CD4-positive, alpha-beta T cell treated with Interleukin-10 for 1 hour (primary cell): ENCODE measurements at places on chromosomes 3 and 15.

DNA sequence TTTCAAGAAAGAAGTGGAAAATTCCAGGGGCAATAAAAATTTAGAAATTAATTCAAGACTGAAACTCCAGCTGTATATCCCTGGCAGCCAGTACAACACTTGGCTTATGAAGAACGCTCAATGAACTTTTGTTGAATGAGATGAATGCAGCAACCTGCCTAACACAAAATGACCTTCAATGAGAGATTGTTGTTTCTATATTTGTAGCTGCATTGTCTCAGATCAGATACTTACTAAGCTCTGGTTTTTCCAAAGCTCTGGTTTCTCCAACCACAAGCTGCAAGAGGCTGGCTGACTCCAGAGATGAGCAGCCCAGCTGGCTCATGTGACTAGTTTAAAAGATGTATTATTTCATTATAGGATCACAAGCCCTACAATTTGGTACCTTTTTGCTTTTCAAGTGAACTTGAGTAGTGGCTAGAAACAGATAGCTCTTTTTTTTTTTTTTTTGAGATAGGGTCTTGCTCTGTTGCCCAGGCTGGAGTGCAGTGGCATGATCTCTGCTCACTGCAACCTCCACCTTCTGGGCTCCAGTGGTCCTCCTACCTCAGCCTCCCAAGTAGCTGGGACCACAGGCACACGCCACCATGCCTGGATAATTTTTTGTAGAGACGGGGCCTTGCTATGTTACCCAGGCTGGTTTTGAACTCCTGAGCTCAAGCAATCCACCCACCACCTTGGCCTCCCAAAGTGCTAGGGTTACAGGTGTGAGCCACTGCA, 57.4 kb downstream of the UMPS start:
- DNase-seq, result no peak

DNA sequence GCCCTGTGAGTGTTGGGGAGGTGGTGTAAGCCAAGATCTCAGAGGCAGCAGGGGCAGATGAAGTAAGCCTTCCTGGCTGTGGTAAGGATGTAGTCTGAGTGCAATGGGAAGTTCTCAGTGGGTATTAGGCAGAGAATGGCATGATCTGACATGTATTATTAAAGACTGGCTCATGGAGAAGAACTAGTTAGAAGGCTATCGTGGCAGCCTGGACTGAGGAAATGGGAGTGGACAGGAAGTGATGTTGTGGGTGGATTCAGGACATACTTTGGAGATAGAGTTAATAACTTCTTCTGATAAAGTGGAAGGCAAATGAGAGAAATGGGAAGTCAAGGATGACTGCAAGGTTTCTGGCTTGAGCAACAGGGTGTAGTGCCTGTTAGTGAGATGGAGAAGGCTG, 250.9 kb upstream of the CFAP20DC start:
- DNase-seq, result no peak

DNA sequence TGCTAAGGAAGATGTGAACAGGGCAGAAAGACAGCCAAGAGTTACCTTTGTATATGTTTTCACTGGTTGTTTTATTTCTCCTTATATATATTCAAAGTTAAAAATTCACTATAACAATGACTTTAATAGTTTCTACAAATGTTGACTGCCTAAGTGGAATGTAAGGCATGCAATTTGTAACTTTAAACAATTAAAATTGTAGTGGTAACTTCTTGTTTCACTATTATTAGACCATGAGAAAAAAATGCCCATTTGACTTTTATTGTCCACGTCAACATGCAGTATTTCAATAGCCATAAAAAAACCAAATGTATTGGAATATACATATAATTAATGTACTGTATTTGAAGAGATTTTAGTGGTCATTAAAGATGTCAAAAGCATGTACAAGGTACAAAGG, 340.7 kb upstream of the CBLB start:
- DNase-seq, result no peak

DNA sequence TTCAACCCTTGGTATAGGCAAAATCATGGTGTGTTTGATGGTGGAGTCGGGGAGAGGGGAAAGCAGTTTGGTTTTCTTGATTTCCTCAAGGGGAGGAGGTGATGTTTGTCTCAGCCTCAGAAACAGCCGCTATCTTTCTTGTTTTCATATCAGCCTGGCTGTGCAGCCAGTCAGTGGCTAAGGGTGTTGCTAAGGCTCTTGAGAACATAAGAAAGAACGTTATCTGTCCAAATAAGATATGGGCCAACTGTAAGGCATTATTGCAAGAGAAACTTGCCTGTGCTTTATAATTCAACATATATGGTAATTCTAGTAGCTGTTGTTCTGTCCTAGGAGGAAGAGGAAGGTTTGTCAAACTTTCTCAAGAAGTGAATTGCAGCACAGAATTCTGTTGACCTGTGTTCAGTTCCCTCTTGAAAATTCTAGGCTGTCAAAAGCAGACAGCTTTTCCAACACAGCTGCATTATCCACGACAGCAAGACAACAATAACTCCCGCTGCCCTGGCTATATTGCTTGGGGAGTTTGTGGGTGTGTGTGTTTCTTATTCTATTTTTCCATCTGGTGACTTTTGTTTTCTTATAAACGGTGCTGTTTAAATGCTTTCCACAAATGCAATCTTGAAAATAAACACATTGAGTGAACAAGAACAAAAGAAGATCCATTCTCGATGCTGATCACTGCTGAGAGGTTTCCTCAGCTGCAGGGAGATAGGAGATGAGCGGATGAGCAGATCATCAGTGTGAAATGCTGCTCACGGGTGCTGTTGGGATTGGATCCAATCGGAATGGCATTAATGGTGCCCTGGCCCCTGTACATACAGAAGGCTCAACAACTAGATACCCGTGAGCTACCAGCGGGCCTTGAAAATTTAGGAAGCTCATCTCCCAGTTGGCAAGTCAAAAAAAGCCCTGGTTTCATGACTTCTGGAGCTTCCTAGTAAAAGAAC, 90.8 kb upstream of the TNFAIP8L3 start:
- no peak for DNase-seq

- no peak for DNase-seq
Observed at GRCh38 chr3:71152039-71152891, 431.3 kb downstream of the FOXP1 start.

DNA sequence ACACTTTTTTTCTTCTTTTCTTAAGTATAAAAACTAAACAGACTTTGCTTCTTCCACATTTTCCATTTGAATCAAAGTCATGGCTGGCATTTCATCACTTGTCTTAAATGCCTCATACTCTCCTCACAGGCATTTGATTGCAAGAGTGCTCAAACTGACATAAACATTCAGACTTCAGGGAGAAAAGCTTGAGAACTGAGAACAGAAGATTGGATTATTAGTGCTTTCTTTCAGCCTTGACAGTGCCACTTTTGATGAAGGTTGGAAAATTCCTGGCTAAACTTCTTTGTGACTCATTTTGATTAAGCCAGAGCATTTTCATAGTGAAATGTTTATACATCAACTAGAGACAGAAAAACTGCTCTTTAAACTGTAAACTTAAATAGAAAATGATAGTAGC, 544.4 kb downstream of the DIPK2A start:
- no peak for DNase-seq

DNA sequence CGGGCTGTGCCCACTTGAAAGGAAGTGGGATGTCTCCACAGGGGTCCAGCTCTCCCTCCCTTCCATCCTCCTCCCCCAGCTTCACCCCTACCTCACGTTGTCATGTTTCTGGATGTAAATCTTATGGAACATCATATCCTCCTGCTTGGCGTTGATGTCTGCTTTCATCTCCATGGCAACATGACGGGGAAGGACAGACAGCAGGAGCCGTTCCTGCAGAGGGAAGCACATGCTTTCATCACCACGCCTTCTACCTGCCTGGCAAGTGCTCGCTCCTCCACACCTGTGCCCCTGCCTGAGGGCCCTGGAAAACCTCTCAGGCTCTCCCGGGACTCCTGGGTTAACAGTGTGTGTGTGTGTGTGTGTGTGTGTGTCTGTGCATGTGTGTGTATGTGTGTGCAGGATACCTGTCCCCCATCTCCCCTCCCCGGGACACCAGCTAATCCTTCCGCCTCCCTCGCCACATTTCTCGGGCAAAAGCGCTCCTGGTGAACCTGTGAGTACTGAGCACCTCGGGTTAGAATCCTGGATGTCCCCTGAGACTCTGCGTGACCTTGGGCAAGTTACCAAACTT, 101.1 kb downstream of the ADCY5 start:
- no peak for DNase-seq

GRCh38 chr3:177283983-177284382, 86.7 kb upstream of the TBL1XR1 start:
- DNase-seq, result no peak

DNA sequence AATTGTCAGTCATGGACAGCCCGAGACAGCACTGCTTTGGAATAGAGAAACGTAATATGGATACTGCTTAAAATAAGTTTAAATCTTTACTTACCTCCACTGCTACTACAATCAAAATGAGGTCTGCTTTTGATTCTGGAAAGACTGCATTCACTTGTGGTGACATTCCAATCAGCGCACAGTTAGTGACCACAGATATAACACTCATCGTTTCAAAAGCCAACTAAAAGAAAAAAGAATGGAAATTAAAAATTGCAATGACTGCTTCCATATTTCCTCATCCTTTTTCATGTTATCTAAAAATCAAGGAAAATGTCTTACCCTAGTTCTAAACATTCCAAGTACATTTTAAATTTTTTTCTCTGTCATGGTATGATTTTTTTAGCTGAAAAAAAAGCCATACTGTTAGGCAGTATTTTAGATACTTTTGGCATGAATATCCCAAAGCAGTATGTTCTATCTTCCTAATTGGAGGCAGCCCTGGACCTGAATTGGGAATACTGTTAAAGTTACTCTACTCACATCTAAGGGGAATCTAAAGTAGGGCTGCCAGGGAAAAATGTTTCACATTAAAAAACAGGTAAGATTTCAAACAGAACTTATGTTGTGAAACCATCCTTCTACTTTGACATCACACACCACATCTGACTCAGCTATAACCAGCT, 72.1 kb downstream of the ANO10 start:
- DNase-seq, result no peak
